ENCODE measurements at places on chromosomes 1 and 21.

DNA sequence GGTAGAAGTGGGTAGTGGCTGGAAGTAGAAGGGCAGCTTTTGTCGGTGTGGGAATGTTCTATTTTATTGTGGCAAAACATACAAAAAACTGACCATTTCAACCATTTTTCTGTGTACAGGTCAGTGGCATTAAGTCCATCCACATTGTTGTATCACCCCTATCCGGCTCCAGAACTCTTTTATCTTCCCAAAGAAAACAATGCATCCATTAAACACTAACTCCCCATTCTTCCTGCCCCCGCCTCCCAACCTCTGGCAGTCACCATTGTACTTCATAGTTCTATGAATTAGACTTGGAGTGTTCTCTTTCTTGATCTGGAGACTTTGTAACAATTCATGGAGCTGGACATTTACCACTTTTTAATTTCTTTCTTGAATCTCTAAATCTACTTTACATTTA is 55.7 kb downstream of the DEGS1 start:
- no peak for DNase-seq

DNA sequence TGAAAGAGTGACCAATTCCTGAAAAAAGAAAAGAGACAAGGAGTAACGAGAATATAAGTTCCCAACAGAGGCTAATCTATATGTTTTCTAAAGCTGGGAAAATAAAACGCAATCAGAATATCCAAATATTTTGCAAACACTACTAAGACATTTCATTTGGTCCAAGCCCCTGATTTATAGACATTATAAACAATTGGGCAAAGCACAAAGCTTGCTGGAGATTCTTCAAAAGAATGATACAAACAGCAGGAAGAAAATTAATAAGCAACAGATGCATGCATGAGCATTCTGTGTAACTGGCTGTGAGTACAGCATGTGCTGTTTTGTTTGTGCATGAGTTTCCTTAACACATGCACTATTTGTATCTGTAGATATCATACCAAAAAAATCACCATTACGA is 552.9 kb downstream of the LTN1 start:
- no peak for DNase-seq

DNA sequence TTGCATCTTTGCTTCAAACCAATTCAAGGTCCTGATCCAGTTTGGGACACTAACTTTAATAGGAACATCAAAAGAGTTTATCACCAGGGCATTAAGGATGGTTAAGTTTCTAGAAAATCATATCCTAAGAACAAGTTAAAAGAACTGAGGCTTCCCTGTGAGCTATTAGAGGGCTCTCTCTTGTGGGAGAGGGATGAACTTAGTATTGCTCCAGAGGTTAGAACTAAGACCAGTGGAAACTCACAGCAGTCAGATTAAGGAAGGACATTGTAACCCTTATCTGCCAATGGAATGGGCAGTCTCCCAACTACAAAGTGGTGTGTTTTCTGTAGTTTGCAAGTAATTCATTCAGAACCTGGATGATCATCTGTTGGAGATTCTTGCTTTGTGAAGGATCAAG is 36.8 kb downstream of the UBE2U start:
- no peak for DNase-seq

DNA sequence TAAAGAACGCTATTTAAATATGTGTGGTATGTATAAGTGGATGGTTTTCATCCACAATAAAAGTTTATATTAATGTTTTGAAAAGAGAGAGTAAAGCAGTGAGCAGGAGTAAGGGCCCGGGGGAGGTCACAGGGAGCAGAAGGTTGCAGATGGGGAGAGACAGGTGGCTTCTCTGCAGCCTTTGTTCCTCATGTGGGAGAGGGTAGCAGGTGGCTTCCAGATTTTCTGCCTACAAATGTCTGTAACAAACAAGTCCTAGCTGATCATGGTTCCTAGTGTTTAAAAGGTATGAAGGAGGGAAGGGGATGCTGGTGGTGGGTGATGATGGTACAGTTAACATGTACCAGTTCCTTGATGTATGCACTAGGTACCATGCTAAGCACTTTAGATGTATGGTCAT is 18.8 kb downstream of the QSOX1 start:
- no peak for DNase-seq
